ENCODE measurements at places on chromosomes 6 and 20.

DNA sequence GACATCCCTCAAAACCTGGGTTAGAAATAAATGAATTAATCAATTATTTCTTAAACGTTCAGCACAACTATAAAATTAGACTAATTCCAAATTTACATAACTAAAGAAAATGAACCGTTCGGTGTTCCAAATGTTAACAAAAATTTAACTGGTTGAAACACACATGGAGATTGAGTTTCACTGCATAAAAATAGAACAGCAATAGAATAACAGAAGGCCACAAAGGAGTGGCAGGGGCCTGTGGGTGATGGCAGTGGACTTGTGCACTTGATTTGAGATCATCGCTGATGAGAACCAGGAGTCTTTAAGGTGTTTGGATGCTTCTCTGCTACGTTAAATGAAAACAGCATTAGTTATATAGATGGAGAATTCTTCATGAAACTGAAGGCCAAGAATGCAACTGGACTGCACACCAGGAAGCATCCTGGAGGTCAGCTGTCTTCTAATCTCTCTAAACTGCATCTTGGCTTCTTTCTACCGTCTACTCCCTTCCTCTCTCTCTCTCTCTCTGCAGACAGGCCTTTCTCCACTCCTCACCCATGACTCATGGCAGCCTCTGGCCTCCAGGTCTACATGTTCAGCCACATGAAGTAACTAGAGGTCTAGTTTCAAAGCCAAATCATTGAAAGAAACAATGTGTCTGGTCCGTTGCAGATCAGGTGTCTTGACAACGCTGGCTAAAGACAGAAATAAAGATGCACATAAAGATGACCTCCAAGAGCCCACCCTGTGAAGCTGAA lies 111.3 kb downstream of the SIM1 start:
- peak; percentile 14 for DNase-seq

- DNase-seq: peak; percentile 71
Observed at GRCh38 chr6:14917109-14917910, 328.6 kb upstream of the JARID2 start.

DNA sequence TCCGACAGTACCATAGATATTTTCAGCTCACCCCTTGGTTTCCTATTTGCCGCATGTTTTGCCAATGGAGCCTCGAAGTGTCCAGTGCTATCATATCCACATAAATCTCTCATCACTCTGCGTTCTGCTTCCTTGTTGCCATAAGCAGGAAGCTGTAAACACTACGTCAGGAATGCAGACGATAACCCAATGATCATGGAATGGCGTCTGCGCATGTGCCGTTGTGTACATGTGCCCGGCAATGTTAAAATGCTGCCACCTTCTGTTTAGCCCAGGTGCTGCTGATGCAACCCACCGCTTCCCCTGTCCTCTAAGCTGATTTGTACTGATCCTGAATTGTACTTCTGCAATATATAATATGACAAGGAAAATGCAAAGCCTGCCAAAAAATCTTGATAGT lies 607.5 kb downstream of the HDGFL1 start:
- no peak for DNase-seq

DNA sequence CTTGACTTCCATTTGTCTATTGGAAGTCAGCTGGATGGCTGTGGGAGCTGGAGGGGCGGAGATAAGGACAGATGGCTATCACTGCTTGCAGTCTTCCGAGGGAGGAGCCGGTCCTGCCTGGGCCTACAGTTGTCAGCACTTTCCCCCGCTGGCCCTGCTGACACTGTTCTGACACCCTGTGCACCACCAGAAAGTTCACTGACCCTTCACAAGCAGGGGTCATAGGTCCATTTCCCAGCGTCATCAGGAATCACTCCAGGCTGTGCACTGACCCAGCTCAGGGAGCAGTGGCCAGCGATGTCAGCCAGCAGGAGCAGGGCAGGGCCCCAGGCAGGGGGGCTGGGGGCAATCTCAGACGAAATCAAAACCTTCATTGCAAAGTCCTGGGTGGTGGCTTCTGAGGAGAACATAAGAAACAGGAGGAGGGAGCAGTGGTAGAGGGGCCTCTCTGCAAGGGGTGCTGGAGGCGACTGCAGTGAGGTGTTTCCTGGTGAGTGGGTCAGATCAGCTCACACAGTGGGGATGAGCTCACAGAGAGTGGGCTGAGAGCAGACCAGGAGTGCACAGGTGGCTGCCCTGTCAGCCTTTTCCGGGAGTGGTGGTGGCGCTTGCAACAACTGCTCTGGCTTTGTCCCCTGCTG lies 26.5 kb upstream of the PLEKHG1 start:
- no peak for DNase-seq

- peak; percentile 17 for DNase-seq
Observed at GRCh38 chr6:135686784-135687301, 164.7 kb upstream of the PDE7B start.

DNA sequence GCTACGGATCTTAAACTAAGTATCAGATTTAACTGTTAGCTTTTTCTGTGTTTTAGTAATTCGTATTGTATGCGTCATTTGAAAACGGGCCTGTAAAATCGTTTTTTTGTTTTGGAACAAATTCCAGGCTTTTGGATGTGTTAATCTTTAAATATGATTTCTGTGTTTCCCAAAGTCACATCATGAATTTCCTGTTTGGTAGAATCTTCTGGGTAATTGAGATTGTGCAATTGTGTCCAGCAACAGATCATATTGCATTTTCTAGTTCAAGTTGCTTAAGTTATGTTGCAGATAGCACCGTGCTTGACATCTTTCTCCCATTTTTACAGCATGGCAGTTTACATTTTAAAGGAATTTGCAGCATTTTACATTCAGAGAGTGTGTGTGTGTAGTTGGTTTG lies 1.9 kb downstream of the MAPK14 start:
- DNase-seq: peak; percentile 65

DNA sequence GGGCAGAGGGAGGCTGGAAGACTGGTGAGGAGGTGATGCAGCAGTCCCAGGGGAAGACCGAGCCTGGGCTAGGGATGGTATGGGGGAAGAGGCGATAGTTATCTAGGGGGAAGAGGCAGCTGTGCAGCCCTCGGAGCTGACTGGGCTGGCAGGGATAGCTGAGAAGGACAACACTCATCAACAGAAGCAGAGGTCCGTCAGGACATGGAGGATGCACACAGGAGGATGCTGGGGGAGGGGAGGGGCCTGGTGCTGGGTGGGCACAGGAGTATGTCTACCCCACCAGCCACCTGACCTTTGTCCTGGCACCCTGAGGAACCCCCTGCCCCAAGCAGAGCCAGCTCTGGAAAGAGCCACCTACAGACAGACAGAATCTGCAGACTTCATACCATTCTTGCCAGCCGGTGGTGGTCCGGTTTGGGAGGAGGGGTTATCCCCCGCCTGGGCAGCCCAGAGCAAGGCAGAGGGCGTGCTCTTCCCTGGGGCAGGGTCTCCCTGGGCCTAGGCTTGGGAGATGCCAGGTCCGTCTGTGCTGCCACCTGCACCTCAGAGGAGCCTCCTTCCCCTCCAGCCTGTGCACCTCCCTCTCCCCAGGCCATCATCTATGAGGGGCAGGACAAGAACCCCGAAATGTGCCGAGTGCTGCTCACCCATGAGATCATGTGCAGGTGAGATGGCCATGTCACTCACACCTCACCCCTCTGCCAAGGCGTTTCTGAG lies 14.9 kb downstream of the EBF4 start:
- no peak for DNase-seq

GRCh38 chr20:46108435-46108841 lies 9.7 kb upstream of the CD40 start:
- no peak for DNase-seq

Measured in PC-3 (cell line).